ENCODE measurements at places on chromosomes 7 and 10. TPM values are rescaled to one million over a fixed set of nuclear protein-coding genes. Genes with fewer than 3 reads are reported as not detected.

The TAS2R38 gene
- total RNA-seq: not detected

The TAS2R3 gene
- 4.2 TPM for total RNA-seq

The MYL10 gene
- 3.8 TPM for total RNA-seq

The TMEM236 gene
- total RNA-seq: 0.44 TPM

The NPY4R gene
- total RNA-seq: 0.22 TPM
